Hepatocyte (in vitro differentiated cells): ENCODE measurements at places on chromosomes 6 and 20. TPM values are rescaled to one million over a fixed set of nuclear protein-coding genes. Genes with fewer than 3 reads are reported as not detected.
A peak's percentile ranks its signal among the peaks of the same experiment; 100 is the strongest.

Gene SPDEF
- 0.34 and 0.80 TPM in 2 replicates for polyA plus RNA-seq

Gene UFL1
- polyA plus RNA-seq: 18.8 and 20.5 TPM in 2 replicates

Gene FAM83C
- 0.10 TPM in 1 of 2 replicates, not detected in the other for polyA plus RNA-seq

Gene FBXO30
- polyA plus RNA-seq: 2.0 and 2.8 TPM in 2 replicates

Gene ZNF451
- polyA plus RNA-seq: 12.1 and 15.8 TPM in 2 replicates

Gene RBCK1
- 80.8 and 90.1 TPM in 2 replicates for polyA plus RNA-seq

Gene ELOVL4
- polyA plus RNA-seq: 6.5 and 7.0 TPM in 2 replicates

Gene EPB41L1
- 21.4 and 25.2 TPM in 2 replicates for polyA plus RNA-seq

- no peaks in the 10 kb centered on the region for H3K4me1 ChIP-seq
- H3K4me3 ChIP-seq: no peak overlapping the region
- H3K36me3 ChIP-seq: no peaks in the 10 kb centered on the region
- no peak for DNase-seq
Observed at GRCh38 chr20:11734431-11734830, 183.3 kb upstream of the BTBD3 start.

DNA sequence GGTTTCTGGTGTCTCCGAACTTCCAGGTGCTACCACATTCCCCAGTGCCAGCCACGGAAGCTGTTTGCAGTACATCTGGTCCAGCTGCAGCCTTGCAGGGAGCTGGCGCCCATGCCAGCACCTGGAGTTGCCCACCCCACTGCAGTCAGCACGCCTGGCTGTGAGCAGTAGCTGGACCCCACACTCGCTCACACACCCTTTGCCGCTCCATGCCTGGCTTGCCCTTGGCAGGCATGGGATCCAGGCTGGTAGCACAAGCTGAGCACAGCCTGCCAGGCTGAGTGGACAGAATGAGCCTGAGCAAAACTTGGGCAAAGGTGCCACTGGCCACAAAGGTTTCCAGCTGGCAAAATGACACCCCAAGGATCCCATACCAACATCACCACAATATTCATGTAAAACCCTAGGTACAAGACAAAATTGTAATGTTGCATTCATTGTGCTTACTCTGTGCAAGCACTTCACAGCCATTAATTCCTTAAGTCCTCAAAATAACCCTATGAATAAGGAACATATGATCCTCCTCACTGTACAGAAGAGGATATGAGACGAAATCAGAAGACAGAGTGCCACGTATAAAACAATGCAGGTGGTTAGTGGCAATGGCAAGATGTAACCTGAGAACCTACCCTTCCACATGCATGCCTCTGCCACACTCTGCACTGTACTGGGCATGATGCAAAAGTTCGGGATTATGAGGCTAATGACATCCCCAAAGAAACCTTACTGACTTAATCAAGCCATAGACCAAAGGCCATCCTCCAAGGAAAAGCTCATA lies 18.3 kb downstream of the KIF16B start:
- no peak for DNase-seq
- no peaks in the 10 kb centered on the region for H3K4me1 ChIP-seq
- no peaks in the 10 kb centered on the region for H3K36me3 ChIP-seq
- H3K4me3 ChIP-seq: no peak overlapping the region
- no peaks in the 10 kb centered on the region for H3K27me3 ChIP-seq
- no peak overlapping the region for H3K27ac ChIP-seq

DNA sequence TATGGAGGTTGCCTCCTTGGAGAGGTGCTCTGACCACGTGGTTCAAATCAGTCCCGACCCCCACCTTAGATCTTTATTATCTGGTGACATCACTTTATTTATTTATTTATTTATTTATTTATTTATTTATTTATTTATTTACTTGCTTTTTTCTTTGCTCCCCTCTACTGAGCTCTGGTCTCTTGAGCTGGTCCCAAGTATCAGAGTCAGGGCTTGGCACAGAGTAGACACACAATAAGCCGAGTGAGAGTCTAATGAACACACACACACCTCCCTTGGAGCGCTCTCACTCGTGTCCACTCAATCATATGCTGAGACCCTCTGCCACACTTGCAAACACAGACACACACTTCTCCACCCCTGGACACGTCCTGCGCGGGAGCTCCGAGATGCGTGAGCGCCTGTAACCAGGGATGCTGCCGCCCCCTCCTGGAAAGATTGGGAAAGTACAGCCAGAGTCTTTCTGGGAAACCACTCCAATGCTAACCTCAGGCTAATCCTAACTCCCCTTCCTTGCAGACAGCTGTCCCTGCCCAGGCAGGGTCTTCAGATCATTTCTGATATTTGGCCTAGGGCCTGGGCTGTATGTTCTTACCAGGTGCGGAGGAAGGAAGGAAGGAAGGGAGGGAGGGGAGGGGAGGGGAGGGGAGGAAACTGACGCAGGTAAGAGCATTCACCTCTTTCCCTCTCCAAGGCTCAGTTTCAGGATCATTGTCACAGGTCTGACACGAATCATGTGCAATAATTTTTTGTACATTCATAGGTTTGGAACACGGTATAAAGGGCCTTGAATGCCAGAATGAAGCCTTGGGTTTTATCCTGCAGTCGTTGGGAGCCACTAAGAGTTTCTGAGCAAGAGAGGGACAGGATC lies 70.9 kb downstream of the STK35 start:
- H3K4me1 ChIP-seq: no peaks in the 10 kb centered on the region
- H3K27ac ChIP-seq: no peak overlapping the region
- no peaks in the 10 kb centered on the region for H3K36me3 ChIP-seq
- peaks cover 2% of the 10 kb centered on the region for H3K27me3 ChIP-seq
- no peak overlapping the region for H3K4me3 ChIP-seq

GRCh38 chr6:1482381-1483166 lies 93.2 kb downstream of the FOXF2 start:
- H3K4me3 ChIP-seq: no peak overlapping the region
- H3K27ac ChIP-seq: no peak overlapping the region
- no peak for DNase-seq
- no peaks in the 10 kb centered on the region for H3K27me3 ChIP-seq

- DNase-seq: no peak
- no peaks in the 10 kb centered on the region for H3K4me1 ChIP-seq
- H3K36me3 ChIP-seq: no peaks in the 10 kb centered on the region
- no peak overlapping the region for H3K27ac ChIP-seq
- H3K4me3 ChIP-seq: no peak overlapping the region
- peaks cover 4% of the 10 kb centered on the region for H3K27me3 ChIP-seq
Observed at GRCh38 chr20:58044286-58044685, 184.2 kb downstream of the ANKRD60 start.

DNA sequence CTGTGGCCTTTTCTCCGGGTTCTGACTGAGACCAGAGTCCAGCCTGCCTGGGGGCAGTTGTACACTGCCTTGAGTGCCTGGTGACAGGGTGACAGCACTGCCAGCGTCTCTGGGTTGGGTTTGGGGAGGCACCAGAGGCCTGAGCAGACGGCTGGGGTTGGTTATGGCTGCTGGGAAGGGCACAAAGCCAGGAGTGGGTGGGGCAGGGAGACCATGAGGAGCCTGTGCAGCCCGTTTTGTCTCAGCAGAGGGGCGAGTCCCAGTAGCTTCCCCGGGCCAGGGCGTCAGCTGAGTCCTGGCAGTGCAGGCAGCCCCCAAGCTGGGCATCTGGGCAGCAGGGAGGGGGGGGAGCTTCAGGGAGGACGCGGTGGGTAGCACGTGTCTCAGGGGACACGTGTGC lies 15.3 kb upstream of the SULF2 start:
- no peak overlapping the region for H3K4me3 ChIP-seq
- peaks cover 3% of the 10 kb centered on the region for H3K27me3 ChIP-seq
- no peaks in the 10 kb centered on the region for H3K36me3 ChIP-seq
- H3K27ac ChIP-seq: no peak overlapping the region
- peak; percentile 29 for DNase-seq
- no peaks in the 10 kb centered on the region for H3K4me1 ChIP-seq

GRCh38 chr20:35934050-35934449 lies 20.3 kb downstream of the SCAND1 start:
- no peak overlapping the region for H3K27ac ChIP-seq
- H3K36me3 ChIP-seq: no peaks in the 10 kb centered on the region
- no peak for DNase-seq
- H3K4me1 ChIP-seq: no peaks in the 10 kb centered on the region

DNA sequence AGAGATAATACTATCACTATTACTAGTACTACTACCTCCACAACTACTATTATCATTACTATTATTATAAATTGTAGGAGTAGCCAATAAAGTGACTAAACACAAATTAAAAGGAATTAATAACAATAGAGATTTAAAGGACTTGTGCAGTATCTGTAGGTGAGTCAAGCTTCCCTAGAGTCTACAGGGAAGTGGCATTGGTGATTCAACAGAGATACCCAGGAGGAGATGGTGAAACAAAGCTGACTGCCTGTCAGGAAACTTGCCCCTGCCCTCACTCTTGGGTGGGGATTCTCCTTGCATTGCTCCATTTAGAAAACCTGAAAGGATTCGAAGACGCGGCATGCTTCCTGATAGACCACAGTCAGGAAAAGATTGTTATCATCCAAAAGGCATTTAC lies 23.3 kb upstream of the BCLAF1 start:
- H3K4me3 ChIP-seq: no peak overlapping the region
- H3K36me3 ChIP-seq: no peaks in the 10 kb centered on the region

GRCh38 chr20:50292591-50293283 lies 102.1 kb downstream of the CEBPB start:
- no peaks in the 10 kb centered on the region for H3K36me3 ChIP-seq
- peaks cover 13% of the 10 kb centered on the region for H3K4me1 ChIP-seq
- peak overlapping the region; percentile 79 for H3K27ac ChIP-seq
- DNase-seq: peak; percentile 85
- no peaks in the 10 kb centered on the region for H3K27me3 ChIP-seq

GRCh38 chr20:57256205-57256604 lies 10.2 kb downstream of the BMP7 start:
- H3K36me3 ChIP-seq: no peaks in the 10 kb centered on the region
- no peak overlapping the region for H3K27ac ChIP-seq
- H3K27me3 ChIP-seq: no peaks in the 10 kb centered on the region
- no peak for DNase-seq

DNA sequence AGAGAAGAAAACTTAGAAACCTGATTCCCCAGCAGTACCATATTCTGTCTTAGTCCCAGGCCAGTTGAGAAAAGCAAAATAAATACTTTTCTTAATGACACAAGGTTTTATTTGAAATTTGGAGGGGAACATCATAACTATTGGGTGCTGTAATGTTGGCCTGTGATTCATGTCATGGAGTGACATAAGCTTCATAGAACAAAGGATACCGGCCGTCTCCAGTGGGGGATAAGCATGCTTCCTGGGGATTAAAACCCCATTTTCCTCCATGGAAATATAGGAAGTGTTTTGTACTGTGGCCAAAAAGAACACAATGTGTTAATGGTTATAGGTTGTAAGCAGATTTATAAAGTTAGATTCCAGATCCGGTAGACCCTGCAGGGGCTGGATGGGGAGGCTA lies 18.0 kb downstream of the MTHFD1L start:
- H3K36me3 ChIP-seq: no peaks in the 10 kb centered on the region
- DNase-seq: no peak
- no peaks in the 10 kb centered on the region for H3K27me3 ChIP-seq
- H3K27ac ChIP-seq: peak overlapping the region; percentile 79

GRCh38 chr6:69422475-69422874 lies 374.3 kb downstream of the LMBRD1 start:
- no peaks in the 10 kb centered on the region for H3K36me3 ChIP-seq
- H3K27me3 ChIP-seq: no peaks in the 10 kb centered on the region
- H3K4me3 ChIP-seq: no peak overlapping the region
- H3K4me1 ChIP-seq: no peaks in the 10 kb centered on the region
- DNase-seq: no peak
- no peak overlapping the region for H3K27ac ChIP-seq

- DNase-seq: peak; percentile 46
- no peaks in the 10 kb centered on the region for H3K27me3 ChIP-seq
- peak overlapping the region; percentile 75 for H3K4me3 ChIP-seq
- H3K4me1 ChIP-seq: peaks cover 31% of the 10 kb centered on the region
- H3K27ac ChIP-seq: peak overlapping the region; percentile 86
Observed at GRCh38 chr6:31829633-31830283, 2.2 kb downstream of the HSPA1B start.

DNA sequence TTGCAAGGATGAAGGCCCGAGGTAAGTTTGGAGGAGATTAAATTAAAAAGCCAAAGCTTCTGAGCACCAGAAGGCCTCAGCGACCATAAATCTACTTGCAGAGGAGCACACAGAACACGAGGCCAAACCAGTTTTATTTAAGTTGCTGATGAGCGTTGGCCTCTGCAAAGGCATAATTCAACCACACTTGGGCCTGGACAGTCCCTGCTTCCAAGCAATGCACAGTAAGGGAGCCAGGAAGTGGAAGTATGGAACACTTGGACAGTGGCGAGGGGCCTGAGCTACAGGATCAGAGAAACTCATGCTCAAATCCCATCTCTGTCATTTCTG lies 92.8 kb downstream of the PTPRT start:
- H3K27ac ChIP-seq: no peak overlapping the region
- H3K36me3 ChIP-seq: no peaks in the 10 kb centered on the region
- H3K27me3 ChIP-seq: no peaks in the 10 kb centered on the region
- H3K4me3 ChIP-seq: no peak overlapping the region
- no peak for DNase-seq

DNA sequence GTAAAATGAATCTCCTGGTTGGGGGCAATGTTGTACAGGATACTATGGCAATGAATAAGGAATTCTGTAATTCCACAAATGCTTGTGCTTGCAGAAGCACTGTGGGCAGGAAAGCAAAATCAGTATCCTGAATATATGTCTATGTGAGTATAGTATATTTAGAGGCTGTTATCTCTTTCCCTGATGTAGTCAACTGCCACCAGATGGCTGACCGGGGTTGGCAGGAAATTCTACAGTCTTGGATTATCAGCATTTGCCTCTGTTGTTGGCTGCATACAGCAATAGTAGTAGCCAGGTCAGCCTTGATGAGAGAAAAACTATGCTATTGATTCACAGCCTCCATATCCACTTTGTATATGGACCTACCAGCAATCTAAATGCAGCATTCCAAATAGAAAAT lies 425.1 kb upstream of the JAG1 start:
- no peaks in the 10 kb centered on the region for H3K36me3 ChIP-seq
- no peak for DNase-seq
- H3K4me3 ChIP-seq: no peak overlapping the region
- no peaks in the 10 kb centered on the region for H3K27me3 ChIP-seq
- no peak overlapping the region for H3K27ac ChIP-seq

- peak within 1 kb of the TSS; percentile 69 for H3K4me3 ChIP-seq
- peaks cover 45% of the 10 kb centered on the region for H3K27me3 ChIP-seq
- H3K27ac ChIP-seq: peak within 1 kb of the TSS; percentile 19
- DNase-seq: peak; percentile 77
- H3K36me3 ChIP-seq: no peaks in the 10 kb centered on the region
Observed at GRCh38 chr6:10886691-10887502, at the start of gene SYCP2L. Gene SYCP2L, plus strand, starts transcription at chr6:10887052. Its CDS starts 75 bp downstream, at chr6:10887127.

DNA sequence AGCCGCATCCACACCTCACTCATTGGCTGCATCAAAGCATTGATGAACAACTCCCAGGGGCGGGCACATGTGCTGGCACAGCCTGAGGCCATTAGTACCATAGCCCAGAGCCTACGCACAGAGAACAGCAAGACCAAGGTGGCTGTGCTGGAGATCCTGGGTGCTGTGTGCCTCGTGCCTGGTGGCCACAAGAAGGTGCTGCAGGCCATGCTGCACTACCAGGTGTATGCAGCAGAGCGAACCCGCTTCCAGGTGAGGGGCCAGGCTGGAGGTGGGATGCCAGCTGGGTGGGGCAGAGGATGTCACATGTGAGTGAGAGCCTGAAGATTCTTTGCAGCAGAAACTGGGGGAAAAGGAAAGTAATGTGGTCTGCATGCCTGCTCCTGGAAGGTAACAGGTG lies 66.7 kb downstream of the MOCS1 start:
- H3K36me3 ChIP-seq: no peaks in the 10 kb centered on the region
- H3K4me3 ChIP-seq: no peak overlapping the region
- H3K27me3 ChIP-seq: no peaks in the 10 kb centered on the region
